ENCODE measurements at places on chromosomes 6 and 20. TPM values are rescaled to one million over a fixed set of nuclear protein-coding genes. Genes with fewer than 3 reads are reported as not detected.

DNA sequence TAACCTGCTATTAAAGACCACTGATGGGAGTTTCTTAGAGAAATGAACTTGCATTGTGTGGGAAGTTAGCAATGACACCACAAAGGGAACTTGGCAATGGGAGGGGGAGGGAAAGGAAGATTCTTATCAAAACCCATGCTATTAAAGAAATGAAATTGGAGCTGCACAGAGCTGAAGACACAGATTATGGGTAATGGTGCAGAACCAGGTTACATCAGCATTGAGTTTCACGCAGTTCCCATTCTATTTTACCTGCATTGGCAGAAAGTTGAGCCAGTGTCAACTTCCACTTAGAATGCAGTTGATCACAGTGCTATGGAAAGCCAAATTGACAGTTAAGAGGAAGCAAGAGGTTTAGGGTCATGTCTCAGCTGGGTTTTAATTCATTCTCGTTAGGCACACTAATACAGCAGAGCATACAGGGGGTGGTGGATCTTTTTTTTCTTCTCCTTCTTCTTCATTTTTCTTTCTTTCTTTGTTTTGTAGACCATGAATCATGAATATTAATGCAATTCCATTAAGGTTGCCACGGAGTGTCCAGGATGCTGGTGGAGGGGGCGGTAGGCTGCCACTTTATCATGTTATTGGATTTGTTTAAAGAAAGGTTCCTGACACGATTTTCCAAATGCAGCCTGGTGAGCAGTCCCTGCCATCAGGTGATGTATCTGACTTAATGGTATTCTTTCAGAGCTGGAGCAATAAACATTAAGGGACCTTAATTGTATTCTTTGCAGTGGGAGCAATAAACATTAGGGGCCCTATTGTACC is 1092.0 kb upstream of the MAP3K7 start:
- DNase-seq = no peak

- no peak for DNase-seq
Observed at GRCh38 chr6:44705596-44705995, 318.1 kb downstream of the CDC5L start.

- DNase-seq = no peak
Observed at GRCh38 chr20:46816097-46816496, 78.5 kb upstream of the EYA2 start.

Gene C6orf132
- not detected for total RNA-seq

- no peak for DNase-seq
Observed at GRCh38 chr6:43035495-43036194, 14.2 kb downstream of the RRP36 start.

Gene GCM1
- total RNA-seq = not detected

Gene MEP1A
- total RNA-seq = not detected

Gene ANGPT4
- 0.02 TPM for total RNA-seq

DNA sequence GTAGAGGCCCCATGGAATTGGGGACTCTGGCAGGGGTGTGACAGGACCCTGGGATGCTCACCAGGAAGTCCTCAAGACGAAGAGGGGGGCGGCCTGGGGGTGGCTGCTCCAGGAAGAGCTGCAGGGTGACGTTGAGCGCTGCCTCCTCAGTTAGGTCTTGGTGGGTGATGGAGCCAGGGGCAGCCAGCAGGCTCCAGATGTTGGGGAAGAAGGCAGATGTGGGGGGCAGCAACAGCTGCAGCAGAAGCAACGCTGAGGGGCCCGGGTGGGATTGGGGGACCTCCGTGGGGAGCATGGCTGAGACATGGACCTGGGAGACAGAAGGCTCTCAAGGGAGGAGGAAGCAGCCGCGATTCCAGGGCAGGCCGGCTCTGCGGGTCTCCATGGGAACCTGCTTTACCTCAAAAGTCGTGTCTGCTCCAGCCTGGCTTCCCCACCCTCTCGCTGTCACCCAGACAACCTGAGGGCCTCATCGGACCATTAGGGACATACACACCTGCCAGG is 591 bp downstream of the VWA7 start:
- no peak for DNase-seq

Gene STX11
- total RNA-seq = 0.43 TPM

DNA sequence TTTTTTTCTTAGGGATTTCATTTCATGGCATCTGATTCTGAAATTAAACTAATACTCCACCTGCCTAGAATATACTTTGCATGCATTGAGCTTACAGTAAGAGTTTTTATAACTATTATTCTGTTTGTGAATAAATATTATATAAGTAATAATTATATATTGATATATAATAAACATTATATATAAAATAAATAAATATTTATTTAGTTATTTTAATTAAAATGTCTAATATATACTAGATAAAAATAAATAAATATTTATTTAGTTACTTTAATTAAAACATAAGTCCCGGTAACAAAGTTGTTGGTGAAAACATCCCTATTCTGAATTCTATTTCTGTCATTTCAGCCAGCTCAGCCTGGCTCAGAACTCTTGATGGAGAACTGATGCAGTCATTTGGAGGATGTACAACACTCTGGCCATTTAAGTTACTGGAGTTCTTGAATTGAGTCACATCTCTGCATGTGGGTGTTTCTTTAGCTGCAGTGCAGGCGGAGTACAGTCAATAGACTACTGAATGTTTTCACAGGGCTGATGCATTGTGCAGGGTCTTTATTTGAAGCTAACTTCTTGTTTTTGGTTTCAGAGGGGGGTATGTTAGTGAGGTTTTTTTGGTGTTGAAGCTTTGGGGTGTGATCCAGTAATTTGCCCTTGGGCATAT is 508.9 kb upstream of the ADGRB3 start:
- no peak for DNase-seq

Gene AVP
- total RNA-seq = not detected

DNA sequence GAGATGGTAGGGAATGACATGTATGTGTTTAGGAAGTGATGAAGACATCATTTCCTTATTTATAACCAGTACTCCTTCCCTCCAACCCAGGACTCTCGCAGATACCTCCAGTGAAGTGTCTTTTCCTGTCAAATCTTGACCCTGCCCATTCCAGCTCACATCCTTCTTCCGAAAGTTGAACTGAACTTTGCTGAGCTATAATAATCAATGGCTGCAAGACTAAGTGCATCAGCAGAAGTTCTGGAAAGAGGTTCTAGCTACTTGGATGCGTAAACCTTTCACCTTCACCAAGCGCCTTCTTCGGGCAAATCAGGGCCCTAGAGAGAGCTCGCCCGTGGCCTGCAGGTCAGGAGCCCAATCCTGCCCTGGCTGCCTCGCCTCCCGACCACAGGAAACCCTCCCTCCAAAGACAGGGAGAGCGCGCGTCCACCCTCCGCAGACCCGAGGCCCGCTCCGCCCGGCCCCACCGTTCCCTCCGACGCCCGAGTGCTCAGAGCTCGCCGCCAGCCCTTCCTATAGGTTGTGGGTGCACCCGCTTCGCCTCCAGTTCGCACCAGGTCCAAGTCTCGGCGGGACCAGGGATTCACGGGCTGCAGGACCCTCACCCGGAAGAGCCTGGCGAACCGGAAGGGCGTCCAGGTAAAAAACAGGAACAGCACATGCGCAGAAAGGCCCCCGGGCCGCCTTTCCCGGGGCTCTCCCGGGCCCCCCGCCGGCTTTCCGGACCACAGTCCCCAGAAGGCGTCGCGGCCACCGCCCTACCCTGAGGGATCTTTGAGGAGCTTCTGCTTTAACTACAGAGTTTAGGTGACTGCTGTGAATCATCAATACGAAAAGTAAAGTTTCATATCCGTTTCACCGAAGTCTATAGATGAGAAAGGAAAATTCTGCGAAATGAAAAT is at the start of gene ZNF334:
Gene ZNF334, minus strand, starts transcription at position 617 of the 902 bp plus-strand sequence. CDS start 1,457 bp downstream, outside the sequence.
- DNase-seq = no peak

Gene CLPSL2
- total RNA-seq = not detected

GRCh38 chr6:129598244-129599187 is 111.5 kb downstream of the ARHGAP18 start:
- DNase-seq = peak; percentile 72

DNA sequence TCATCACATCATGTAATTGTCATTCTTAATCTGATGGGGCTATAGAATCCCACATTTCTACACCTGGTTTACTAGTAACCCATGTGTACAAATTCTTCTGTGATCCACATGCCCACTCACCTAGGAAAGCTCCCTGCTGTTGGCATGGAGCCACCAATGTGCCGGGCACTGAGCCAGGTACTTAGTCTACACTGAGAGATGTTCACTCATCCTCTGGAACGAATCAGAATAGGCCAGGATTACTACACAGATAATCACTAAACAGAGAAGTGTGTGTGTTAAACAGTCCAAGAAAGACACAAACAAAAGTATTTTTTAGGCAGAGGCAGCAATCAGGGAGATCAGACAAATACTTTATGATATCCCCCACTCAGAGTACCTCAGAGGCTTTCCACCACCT is 193.2 kb upstream of the VGLL2 start:
- DNase-seq = peak; percentile 5

DNA sequence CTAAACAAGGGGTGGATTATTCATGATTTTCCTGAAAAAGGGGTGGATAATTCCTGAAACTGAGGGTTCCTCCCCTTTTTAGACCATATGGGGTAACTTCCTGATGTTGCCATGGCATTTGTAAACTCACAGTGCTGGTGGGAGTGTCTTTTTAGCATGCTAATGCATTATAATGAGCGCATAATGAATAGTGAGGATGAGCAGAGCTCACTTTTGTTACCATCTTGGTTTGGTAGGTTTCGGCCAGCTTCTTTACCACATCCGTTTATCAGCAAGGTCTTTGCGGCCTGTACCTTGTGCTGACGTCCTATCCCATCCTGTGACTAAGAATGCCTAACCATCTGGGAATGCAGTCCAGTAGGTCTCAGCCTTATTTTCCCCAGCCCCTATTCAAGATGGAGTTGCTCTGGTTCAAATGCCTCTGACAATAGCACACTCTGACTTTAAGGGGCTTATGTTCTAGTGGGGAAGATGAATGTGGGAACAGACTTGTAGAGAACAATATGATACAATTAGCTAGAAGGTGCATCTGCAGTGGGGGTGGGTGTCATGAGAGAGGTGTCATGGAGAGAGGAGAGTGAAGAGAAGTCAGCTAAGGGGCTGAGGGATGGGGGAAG is 4.2 kb upstream of the GPR31 start:
- DNase-seq = peak; percentile 93

Gene BTN1A1
- 0.23 TPM for total RNA-seq

DNA sequence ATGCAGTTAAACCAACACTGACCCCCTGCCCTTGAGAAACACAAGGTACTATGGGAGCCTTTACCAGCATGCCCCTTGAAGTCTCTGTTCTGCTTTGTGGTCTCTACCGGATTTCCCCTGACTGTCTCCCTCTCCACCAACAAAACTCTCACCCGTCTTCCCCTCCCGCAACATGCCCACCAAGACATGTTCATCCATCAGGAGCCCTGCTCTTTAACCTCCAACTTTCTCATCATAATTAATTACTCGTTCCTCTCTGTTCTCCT is 1.1 kb downstream of the ZNF165 start:
- no peak for DNase-seq

Gene TREM2
- 1.5 TPM for total RNA-seq

DNA sequence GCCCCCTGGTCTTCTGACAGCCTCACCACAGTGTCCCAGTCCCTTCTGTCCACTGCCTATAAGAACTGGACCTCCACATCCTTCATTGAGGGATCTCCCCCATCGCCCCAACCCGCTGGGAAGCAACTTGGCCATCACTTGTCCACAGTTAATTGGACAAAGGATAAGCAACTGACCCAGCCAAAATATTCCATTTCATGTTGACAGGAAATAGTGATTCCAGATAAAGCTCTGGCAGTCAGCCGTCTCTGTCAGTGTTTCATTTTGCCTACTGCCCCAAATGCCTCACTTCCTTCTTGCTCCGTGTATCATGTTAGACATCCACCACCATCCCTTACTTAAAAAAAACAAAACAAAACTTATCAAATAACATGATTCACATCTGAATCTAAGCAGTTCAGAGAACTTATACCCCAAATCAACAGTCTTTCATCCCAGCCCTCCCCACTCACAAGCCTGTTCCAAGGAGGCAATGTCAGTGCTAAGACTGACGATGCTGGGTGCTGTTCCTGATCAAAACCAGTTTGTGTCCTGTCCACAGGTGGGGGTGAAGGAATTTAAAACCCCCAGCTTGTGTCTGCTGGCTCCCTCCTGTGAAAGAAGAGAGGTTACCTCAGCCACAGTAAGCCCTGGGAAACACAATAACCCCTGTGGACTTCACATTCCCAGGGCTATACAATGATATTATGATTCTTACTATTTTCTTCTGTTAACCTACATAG is 162.5 kb downstream of the WDR27 start:
- DNase-seq = peak; percentile 17

Gene RIPPLY2
- total RNA-seq = not detected

DNA sequence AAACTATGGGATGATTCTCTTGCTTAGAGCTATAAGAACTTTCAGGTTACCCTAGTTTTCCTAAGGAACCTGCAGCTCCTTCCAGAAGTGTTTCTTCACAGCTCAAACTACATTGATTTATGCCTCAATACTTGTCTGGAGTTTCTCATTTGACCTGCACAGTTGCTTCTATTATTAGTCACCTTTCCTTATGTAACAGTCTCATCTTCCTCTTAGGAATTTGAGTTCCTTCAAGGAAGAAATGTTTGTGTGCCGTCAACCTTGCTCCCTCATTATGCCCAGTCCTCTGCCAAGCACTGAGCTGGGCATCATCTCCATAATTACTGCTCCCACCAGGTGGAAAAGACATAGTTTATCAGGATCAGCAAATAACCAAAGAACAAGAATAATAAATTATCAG is 466.4 kb downstream of the PKHD1 start:
- no peak for DNase-seq

- DNase-seq = peak; percentile 74
Observed at GRCh38 chr6:33320315-33321181, 3.0 kb upstream of the ZBTB22 start.

DNA sequence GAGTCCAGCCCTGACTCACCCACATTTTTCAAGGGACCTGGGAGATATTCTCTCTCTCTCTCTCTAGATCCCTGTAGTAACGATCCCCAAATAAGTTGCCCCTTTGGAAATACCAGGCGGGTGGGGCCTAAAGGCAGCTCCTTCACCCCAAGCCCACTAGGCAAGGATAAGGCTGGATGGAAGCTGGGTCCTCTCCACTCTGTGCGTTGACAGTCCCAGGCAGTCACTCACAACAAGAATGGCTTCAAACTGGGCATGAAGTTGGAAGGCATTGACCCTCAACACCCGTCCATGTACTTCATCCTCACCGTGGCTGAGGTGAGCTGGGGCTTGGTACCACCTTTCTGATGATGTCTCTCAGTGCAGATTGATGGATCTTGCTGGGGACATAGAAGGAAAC is 21.6 kb downstream of the L3MBTL1 start:
- no peak for DNase-seq

Gene PET117
- 19.7 TPM for total RNA-seq

GRCh38 chr6:125867483-125867942 is 76.8 kb downstream of the NCOA7 start:
- DNase-seq = no peak

- no peak for DNase-seq
Observed at GRCh38 chr20:45940469-45940868, 6.0 kb downstream of the PCIF1 start.

- DNase-seq = no peak
Observed at GRCh38 chr6:37906121-37906520, 86.6 kb downstream of the ZFAND3 start.

Gene OR2H1
- total RNA-seq = not detected

Gene HMGA1
- 740 TPM for total RNA-seq

Gene SLC26A8
- 0.26 TPM for total RNA-seq
